ENCODE measurements at places on chromosomes 16 and 17. TPM values are rescaled to one million over a fixed set of nuclear protein-coding genes. Genes with fewer than 3 reads are reported as not detected.

Gene CMIP
- total RNA-seq = 45.2 TPM

Gene ANKFN1
- total RNA-seq = under 0.01 TPM

Gene ZFHX3
- total RNA-seq = 4.0 TPM

Gene QPRT
- 12.9 TPM for total RNA-seq

Gene CIBAR2
- not detected for total RNA-seq

Gene KIF2B
- under 0.01 TPM for total RNA-seq

Gene MT1A
- not detected for total RNA-seq

Gene SOST
- not detected for total RNA-seq

Gene ARL5C
- total RNA-seq = 0.54 TPM

Gene TTYH2
- 13.5 TPM for total RNA-seq

Gene DDX52
- 11.0 TPM for total RNA-seq

Gene CCDC40
- total RNA-seq = 2.4 TPM

Gene C17orf100
- 1.6 TPM for total RNA-seq

Gene GRB2
- total RNA-seq = 88.3 TPM

Measured in hematopoietic multipotent progenitor cell (in vitro differentiated cells).